ELF-1 (cell line): ENCODE measurements at places on chromosomes 11 and 22.

DNA sequence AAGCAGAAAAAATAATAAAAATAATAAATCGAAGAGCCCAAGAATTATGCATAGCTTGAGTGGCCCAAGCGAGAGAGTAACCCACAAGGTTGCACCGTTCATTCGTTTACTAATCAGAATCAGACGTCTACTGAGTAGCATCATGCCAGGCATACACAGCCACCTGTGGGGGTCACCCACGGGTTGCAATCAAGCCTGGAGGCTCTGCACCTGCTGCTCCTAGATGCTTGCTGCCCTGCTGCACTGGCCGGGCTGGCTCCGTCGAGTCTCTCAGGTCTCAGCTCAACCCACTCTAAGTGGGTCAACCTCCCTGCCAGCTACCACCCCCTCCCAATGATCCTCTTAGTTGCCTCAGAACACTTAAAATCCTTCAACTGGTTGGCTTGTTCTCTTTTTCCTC is 2.0 kb upstream of the TESMIN start:
- no peak for DNase-seq

DNA sequence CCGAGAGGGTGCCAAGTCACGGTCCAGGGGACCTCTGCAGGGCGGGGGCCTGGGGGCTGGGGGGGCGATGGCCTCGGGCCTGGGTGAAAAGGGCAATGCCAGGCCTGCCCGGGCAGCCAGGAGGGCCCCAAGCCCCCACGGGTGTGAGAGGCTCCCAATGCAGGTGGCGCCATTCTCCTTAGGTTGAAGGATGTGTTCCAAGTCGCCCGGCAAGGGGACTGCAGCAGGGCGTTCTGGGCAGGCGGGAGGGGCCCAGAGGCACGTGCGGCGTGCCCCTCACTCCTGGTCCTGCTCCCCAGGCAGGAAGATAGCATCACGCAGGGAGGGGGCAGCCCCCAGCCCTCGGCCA is 730 bp upstream of the TNNI2 start:
- no peak for DNase-seq

DNA sequence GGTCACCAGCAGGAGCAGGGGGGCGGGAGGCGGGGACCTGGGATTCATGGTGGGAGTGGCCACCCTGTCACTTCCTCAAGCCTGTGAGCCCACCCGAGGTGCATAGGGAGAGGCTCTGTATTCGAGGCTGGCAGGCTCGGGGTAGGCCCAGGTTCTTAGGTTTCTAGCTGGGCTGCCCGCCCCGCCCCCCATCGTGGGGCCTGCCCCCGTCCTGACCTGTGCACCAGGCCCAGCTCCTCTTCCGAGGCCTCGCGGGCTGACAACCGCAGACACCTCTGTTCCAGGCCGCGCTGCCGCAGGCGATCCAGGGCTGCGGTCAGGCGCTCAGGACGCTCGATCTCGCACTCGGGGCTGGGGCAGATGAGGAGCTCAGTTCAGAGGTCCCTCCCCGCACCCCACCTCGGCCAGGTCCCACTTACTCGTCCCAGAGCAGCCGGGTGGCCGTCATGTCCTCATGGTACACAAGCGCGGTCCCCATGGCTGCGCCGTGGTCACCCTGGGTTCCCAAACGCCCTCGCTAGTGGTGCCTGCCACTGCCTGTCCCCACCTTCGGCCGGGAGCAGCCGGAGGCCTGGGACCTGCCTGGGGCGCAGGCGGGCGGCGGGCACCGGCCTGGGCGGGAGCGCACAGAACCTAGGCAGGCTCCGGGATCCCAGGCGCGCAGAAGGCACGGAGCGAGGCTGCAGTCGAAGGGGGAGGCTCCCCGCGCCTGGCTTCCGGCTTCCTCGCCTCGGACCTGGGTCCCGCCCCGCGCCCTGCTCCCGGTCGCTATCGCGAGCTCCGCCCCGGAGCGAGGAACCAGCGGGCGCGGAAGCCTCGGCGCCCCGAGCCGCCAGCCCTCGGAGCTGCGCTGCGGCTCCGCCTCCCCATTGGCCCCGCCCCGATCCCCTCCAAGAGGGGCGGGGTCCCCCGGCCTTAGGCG is at the start of gene HDAC10:
Gene HDAC10 (minus strand): TSS at position 711 of the 922 bp plus-strand sequence. CDS start 233 bp downstream, at position 478.
- peak; percentile 85 for DNase-seq

DNA sequence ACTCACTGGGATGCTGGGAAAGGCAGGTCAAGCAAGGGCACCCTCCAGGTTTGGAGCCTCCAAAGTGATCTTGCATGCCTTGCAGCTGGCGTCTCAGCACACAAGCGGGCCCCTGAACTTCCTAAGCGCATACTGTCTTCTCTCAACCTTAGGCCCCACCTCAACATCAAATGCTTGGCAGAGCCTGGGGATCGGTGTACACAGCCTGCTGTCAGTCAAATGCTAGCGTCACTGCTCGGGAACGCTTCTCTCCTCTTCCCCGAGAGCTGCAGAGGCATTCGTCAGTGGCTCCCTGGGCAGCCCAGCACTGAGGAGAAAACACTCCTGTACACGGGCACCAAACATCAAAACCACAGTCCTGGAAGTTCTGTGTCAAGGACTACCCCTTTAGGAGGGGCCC is 124.9 kb downstream of the C11orf58 start:
- DNase-seq: peak; percentile 63

DNA sequence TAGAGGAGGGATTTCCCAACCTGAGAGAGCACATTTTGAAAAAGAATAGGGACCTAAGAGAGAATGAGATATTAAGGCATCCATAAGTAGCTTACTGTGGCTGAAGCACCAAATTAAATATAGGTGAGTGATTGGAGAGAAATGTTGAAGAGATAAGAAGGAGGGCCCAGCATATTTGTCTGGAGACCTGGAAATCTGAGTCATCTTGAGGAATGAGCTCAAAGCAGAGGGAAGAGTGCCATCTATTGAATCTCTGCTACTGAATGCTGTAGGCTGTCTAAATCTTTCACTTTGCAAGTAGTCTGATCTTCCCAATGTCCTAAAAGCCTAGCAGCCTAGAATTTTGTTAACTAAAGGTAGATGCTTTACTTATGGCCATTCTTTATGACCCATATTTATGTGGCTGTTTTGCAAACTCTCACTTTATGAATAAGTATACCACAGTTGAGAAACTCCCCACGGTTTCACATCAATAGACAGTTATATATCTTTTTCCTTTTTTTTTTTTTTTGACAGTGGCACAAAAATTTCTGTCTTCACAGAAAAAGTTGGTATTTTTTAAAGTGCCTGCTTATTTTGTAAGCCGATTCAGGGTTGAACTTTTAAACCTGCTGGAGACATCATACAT is 2093.5 kb downstream of the LRRC4C start:
- no peak for DNase-seq

- peak; percentile 98 for DNase-seq
Observed at GRCh38 chr11:65489035-65489705, 9.7 kb upstream of the MALAT1 start.

GRCh38 chr11:24567380-24567779 is 70.5 kb downstream of the LUZP2 start:
- DNase-seq: no peak

- DNase-seq: no peak
Observed at GRCh38 chr11:21807350-21807749, 385.5 kb upstream of the ANO5 start.

GRCh38 chr11:124776865-124777645 is 15.0 kb upstream of the ESAM start:
- DNase-seq: no peak

GRCh38 chr11:113332023-113332422 is 17.6 kb downstream of the TTC12 start:
- DNase-seq: no peak

GRCh38 chr11:17343257-17343656 is 8.3 kb upstream of the NCR3LG1 start:
- no peak for DNase-seq

- peak; percentile 33 for DNase-seq
Observed at GRCh38 chr11:71538666-71538990, 803 bp downstream of the KRTAP5-8 start.

- DNase-seq: no peak
Observed at GRCh38 chr11:134372961-134373360, 39.1 kb downstream of the B3GAT1 start.

DNA sequence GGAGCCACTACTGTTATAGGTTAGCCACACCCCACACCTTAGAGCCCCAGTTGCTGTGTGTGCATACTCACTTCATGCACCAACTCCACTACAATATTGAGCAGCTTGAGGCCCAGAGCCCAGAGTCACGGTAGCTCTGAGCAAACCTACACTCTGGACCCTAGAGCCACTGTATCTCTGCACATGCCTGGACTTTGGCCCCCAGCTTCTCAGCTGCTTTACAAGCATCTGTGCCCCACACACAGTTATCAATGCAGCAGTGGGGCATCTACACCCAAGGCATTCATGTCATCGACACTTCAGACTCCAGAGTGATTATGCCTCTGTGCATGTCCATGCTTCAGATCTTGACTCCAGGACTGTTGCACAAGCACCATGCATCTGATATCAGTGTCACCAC is 2.3 kb upstream of the OR5B12 start:
- DNase-seq: no peak

DNA sequence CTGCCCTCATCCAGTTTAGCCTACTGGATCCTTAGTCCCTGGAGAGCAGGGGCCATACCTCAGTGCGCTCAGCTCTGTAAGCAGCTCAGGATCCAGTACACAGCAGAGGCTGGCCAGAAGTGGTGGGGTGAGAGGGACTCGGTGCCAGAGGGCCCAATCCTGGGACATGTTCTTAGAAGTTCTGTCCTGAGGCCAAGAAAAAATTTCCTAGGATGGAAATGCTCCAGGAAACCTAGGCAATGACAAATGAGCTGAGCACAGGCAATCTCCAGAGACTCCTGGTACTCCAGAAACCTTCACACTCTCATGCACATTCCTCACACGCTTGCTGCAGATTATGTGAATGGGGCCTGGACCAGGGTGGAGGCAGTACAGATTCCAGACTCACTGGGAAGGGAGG is 89.6 kb downstream of the SERGEF start:
- peak; percentile 18 for DNase-seq

DNA sequence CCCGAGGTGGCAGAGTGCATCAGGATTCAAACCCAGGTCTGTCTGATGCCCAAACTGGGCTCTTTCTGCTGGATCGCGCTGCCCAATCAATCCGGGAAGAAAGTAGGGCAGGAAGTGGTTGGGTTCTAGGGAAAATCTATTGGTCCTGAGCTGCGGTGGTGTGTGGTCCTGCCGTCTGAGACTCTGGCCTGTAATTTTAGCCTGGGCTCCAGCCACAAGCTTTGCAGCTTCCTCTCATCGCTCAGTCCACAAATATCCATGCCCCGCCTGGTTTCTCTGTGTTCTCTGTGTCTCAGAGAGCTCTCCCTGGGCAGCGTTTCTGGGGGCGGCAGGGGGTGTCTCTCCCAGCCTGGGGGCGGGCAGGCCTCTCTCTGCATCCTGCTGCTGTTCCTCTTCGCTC is 18.7 kb downstream of the CACNG2 start:
- no peak for DNase-seq

DNA sequence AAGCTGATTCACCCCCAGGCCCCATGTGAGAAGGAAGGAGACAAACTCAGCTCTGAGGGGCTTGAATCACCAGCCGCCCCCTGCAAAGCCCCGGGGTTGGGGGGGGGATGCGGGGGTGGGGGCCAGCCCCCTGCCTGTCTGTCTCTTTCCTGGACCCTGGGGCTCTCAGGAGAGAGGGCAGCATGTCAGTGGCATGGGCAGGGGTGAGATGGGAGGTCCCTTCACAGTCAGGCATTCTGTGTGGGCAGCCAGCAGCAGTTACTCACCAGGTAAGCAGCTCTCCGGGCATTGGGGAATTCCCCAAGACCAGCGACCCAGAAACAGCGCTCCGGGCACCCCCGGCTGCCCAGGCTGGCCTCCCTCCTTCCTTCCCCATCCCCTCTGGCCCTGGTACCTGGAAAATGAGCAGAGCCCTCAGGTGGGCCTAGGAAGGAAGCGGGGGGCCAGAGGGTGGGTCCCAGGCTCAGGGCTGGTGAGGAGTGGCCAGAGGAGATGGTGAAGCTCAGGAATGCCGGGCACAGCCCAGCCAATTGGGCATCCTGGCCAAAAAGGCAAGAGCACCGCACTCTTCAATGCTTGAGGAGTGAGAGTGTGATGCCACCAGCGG is 4.2 kb upstream of the LIF start:
- no peak for DNase-seq

DNA sequence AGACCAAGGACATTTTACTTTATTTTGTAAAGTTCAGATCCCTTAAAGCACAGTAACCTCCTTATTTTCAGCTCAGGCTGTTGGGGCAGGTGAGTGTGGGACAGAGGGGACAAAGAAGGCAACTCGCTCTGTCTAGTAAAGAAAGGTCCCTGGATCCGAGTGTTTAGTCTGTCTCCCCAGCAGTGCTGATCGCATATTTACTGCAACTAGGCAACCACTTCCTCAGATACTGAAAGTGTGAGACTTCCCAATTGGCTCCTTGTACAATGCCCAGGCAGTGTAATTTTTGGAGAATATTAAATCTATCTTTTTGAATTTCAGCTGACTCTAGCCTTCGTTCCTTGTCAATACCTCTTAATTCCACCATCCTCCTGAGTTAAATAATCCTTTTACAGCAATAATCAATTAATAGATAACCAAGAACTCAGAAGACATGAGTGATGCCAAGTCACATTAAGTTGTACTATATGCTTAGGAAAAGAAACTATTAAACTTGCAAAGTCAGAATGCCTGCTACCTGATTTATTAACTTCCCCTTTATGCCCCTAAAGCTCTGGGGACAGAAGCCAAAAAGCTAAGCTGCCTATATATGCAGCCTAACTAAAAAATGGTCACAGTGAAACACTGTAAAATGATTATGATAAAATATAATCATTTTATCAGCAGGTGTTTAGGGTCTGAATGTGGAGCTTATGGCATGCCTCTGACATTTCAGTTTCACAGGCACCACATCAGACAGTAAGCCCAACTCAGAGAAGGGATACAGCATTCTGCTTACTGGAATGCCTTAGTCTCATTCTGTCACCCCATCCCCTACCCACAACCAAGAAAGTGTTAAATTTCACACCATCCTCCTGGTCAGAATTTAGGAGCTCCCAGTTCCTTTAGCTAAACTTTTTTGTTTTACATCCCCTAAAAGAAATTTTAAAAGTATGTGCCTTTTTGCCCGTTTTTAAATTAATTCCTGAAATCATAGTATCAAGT is 138.7 kb downstream of the TRIM44 start:
- no peak for DNase-seq

DNA sequence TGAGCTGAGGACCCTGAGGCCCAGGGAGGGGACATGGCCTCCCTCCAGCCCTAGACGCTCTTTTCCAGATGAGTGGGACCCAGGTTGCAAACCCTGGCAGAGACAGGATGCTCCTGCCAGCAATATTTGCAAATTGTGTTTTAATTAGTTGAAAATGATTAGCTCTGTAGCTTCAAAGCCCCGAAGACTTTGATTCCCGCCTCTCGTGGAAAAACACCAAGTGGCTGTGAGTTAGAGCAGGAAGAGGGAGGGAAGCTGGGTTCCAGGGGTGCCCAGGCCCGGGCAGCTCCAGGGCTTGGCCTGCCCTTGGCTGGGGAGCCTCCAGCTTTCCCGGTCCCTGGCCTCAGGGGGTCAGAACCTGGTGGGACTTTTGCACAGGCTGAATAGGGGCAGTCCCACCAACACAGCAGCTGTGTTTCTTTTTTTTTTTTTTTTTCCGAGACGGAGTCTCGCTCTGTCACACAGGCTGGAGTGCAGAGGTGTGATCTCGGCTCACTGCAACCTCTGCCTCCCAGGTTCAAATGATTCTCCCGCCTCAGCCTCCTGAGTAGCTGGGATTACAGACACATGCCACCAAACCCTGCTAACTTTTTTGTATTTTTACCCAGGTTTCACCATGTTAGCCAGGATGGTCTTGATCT is 101.6 kb upstream of the RTL6 start:
- no peak for DNase-seq

GRCh38 chr11:63813035-63813562 is at the start of gene SPINDOC:
SPINDOC (plus strand) TSS chr11:63813456; CDS start chr11:63813687, 231 bp downstream.
- DNase-seq: peak; percentile 59
